Muscle of leg (tissue), 16 donors: ENCODE measurements at places on chromosomes 12 and 14.

- H3K27me3 ChIP-seq, result peaks cover 15% of the 10 kb centered on the region
- H3K4me1 ChIP-seq, result no peaks in the 10 kb centered on the region
- no peak for DNase-seq
- no peak overlapping the region for H3K27ac ChIP-seq
- H3K4me3 ChIP-seq, result no peak overlapping the region
These were observed 36.6 kb upstream of the CHGA start for GRCh38 chr14:92886337-92886736.

- no peaks in the 10 kb centered on the region for H3K4me1 ChIP-seq
- peak; percentile 64 for DNase-seq
- H3K36me3 ChIP-seq, result no peaks in the 10 kb centered on the region
- H3K4me3 ChIP-seq, result no peak overlapping the region
- H3K27me3 ChIP-seq, result no peaks in the 10 kb centered on the region
These were observed 210.1 kb upstream of the DAAM1 start for GRCh38 chr14:58978343-58978742.

DNA sequence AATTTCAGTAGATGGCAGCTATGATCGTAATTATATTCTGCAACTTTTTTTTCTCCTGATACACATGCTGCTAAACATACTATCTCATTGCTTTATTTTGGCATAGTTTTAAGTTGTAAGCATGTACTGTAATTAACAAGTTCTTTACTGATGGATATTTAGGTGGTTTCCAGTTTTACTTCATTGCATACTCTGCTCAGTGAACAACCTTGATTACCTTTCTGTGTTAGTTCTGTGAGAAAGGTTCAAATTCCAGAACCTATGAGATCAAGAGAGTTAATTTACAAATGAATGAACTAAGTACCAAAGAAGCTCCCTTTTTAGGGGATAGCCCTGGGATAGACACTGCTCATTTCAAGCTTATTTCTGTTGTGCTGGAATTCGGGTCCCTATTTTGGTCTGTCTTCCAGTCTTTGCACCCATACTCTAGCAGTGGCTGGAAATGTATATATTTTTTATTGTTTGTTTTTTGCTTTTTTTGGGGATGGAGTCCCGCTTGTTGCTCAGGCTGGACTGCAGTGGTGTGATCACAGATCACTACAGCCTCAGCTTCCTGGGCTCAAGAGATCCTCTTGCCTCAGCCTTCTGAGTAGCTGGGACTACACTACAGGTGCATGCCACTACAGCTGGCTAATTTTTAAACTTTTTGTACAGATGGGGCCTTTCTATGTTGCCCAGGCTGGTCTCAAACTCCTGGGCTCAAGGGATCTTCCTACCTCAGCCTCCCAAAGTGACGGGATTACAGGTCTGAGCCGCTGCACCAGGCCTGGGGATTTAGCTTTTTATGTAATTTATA lies 10.6 kb downstream of the PAPOLA start:
- H3K4me3 ChIP-seq, result no peak overlapping the region
- no peak for DNase-seq
- no peaks in the 10 kb centered on the region for H3K36me3 ChIP-seq
- no peaks in the 10 kb centered on the region for H3K4me1 ChIP-seq

- DNase-seq, result no peak
- no peak overlapping the region for H3K27ac ChIP-seq
- H3K4me1 ChIP-seq, result peaks cover 46% of the 10 kb centered on the region
These were observed 81.4 kb upstream of the NCOR2 start for GRCh38 chr12:124648710-124649384.
